ENCODE measurements at places on chromosomes 4 and X.
A peak's percentile ranks its signal among the peaks of the same experiment; 100 is the strongest.

GRCh38 chrX:78064152-78064551 is 39.9 kb upstream of the PGK1 start:
- DNase-seq = no peak

DNA sequence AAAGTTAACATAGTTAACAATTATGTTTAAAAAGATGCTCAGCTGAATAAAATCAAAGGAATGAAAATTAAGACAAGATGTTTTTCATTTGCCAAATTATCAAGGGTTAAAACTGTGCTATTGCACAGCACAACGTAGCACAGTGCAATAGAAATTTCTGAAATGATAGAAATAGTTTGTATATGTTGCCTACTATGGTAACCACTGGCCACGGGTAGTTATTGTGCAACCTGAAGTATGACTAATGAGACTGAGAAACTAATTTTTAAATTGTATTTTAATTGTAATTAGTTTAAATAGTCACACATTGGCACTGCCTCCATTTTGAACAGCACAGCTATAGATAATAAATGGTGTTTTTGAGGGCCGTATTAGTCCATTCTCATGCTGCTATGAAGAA is 343.1 kb upstream of the FAM241A start:
- DNase-seq = no peak

DNA sequence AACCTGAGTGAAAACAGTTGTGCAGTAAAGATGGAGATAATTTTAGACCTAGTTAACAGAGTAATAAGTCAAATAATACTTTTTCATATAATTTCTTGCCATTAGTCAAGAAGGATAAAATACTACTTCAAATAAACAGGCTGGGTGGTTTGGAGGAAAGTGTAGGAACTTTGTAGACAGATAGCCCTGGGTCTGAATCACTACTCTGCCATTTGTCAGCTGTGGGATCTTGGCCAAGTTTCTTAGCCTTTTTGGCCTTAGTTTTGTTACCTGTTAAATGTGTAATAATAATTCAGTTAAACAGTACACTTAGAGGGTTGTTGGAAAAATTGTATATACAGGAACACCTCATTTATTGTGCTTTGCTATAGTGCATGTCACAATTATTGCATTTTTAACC is 163.7 kb downstream of the NPNT start:
- DNase-seq = no peak

DNA sequence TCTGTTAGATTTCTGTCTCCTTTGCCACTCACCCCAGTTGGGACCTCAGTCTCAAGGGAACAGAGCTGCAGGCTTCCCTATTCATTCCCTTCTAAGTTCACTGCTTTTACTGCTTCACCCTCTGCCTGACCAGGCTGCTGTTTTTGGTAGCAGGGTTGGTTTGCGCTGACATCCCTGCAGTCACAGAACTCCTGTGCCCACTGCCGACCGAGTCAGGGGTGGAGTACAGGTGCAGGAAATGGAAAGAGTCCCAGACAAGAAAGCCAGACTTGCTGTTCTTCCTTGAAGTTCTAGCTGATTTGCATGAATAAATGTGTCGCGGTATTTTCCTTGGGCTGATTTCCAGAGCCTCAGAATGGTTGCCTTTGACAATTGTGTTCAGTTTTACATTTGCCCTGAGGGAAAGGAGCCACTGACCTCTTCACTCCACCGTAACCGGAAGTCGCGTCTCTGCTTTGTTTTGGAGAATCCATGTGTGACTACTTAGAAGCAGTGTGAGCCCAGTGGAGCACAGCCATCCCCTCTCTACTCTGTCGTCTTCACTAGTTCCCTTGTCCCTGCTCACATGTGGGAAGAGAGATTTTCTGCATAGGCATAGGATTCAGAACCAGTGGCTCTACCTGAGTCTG is 84.8 kb downstream of the TNIP2 start:
- no peak for DNase-seq

DNA sequence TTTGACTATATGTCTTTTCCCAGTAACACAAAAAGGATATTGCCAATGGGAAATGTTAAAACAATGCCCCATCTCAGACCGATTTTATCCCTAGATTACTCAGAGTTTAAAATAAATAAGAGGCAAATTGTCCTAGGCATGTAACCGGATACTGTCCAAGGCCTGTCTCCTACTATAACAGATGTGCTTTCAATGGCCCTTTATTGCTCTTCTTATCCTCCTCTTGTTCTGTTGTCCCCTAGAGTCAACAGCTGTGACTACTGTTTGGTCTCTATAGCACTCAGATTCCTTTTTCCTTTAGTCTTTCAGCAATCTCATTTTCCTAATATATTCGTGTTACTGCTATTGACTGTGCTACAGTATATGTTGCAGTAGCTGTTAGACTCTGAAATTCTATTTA is 66.8 kb upstream of the PLS3 start:
- no peak for DNase-seq

- no peak for DNase-seq
These were observed 75.4 kb upstream of the PACRGL start for GRCh38 chr4:20624793-20625374.

DNA sequence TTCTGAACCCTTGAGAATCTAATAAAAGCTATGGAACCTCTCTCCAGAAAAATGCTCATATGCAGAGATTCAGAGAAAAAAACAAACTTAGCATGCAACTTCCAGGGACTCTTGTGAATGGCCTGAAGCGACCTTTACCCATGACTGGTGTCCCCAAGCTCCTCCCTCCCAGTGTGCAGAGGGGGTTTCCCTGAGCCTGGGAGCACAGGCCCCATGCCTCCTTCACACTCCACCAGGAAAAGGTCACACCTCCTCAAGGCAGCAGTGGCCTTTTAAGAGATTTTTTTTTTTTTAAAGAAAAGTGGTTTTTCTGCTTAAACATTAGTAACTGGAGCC is 13.3 kb upstream of the UBA6 start:
- peak; percentile 27 for DNase-seq

DNA sequence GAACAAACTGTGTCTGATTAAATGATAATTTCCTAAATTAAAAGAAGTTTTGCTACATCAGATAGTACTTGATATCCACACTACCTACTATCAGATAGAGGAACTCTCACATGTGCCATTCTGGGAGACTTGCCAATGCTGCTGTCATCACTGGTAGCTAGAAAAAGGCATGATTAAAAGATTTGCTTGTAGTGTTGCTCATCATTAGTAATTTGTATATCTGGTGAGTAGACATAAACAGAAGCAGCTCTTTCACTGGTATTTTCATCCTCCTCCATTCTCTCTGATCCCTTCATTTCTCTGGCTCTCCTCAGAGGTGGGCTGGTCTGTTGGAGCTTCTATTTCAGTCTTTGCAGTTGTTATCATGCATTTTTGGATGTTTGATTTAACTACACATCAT is 56.0 kb downstream of the SPRY1 start:
- no peak for DNase-seq

DNA sequence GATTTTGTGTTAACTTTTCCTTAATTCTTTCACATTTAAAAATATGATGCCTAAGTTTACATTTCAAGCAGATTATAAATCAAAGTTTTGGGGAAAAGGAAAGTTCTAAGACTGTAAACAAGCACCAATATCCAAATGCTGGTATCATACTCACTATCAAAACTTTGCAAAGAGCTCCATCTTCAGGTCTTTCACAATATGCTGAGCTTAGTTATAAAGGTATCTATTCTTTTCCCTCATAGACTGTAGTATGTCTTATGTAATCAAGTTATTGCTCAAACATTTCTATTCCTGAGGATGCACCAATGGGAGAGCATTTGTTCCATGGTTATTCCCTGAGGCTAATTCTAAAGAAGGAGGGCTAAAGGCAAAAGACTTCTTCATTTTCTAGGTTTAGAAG is 207.9 kb upstream of the FAM241A start:
- no peak for DNase-seq

DNA sequence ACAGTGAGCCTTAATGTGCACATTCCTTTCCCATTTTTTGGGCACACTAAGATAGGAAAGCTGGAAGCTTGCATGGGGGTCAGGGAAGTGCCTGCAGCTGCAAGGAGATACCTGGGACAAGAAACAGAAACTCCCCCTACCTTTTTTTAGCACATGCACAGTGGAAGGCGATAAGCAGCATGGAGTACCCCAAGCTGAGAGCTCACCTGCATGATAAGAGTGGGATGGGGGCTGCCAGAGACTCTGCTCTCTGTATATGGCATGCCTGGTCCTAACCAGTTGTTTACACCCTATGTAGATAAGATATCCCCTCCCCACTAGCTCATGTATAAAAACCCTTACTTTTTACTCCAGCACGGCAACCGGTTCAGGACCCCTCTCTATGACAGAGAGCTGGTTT is 135.9 kb downstream of the TENT5D start:
- no peak for DNase-seq

GRCh38 chrX:43552703-43553102 is 103.4 kb upstream of the MAOA start:
- no peak for DNase-seq

DNA sequence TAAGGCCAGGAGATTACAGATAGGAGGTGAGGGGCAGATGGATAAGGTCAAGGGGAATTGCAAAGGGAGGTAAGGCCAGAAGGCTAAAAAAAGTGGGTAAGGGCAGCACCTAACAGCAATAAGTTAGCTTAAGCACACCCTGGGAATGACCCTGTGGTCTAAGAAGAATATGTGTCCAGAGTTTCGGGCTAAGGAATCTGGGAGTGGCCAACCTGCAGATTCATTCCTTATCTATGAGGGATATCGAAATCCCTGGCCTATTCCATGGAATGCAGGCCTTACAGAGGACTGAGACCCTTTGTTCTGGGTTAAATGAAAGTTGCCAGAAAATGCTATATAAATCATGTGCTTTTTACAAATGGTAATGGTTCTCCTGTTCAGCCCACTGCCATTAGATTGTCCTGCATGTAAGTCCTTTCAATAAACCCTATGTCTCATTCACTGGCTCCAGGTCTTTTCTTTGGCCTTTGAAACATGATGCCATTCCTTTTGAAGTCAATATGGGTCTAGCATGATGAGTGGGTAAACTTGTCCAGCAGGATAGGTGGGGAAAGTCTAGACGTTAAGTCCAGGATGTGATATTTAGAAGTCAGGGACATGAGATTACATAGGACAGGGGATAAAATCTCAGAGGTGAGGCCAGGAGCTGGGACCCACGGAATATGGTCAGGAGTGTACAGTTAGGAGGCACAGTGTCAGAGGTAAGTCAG is 226.2 kb downstream of the TACR3 start:
- no peak for DNase-seq

DNA sequence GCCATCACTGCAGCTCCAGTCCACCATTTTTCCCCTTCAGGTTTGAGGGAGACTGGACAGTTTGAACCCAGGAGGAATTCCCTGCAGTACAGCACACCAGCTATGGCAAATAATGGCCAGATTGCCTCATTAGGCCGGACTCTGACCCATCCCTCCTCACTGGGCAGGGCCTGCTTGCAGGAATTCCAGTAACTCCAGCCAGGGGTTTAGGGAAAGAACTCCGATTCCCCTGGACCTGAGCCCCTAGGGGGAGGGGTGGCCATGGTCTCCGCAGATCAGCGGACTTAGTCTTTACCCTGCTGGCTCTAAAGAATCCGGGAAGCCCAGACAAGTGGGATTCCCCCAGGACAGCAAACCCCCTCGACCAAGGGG is 342.8 kb downstream of the DMD start:
- DNase-seq = no peak

DNA sequence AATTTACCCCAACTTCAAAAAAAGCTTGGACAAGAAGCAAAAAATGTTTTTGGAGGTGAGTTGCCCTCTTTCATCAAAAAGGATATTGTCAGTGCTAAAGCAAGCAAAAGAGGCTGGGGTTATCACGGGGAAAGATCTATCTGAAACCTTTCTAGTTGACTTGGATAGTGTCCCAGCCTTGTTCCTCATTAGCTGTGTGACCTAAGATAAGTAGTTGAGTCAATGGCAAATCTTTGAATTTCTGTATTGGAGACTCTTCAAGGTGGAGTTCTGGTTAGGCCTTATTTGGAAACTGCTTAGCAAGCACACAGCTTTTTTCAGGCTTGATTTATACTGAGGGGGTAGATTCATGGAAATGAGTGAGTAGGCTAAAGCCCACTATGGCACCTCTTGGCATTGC is 271.6 kb downstream of the GRIA3 start:
- no peak for DNase-seq

- no peak for DNase-seq
These were observed 687.2 kb downstream of the FAM133A start for GRCh38 chrX:94361241-94361640.

GRCh38 chr4:63296773-63297172 is 1112.5 kb downstream of the TECRL start:
- DNase-seq = no peak

- DNase-seq = no peak
These were observed 33.9 kb downstream of the CLCN5 start for GRCh38 chrX:49956313-49956712.

DNA sequence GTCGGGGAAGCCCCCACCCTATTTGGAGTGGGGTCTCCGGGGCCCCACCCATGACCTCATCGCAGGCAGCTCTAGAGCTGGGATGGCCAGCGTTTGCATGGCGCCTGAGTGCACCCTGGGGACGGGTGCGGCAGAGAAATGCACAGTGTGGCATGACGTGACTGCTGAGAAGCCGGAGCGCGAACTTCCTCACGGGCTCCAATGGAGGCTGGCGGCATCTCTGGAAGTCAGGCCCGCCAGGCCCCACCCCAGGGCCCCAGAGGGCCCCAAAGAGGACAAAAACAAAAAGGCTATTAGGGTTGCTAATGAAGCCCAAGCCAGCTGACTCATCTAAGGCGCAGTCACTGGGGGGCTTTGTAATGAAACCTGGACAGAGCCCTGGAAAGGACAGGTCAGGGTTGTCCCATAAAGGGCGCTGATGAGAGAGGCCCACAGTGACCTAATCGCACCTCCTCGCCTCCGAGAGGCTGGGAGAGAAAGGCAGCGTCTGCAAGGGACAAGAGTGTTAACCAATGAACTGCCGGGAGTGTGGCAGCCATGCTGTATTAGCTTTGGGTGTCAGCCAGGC is 86.0 kb upstream of the C1QTNF7 start:
- no peak for DNase-seq

DNA sequence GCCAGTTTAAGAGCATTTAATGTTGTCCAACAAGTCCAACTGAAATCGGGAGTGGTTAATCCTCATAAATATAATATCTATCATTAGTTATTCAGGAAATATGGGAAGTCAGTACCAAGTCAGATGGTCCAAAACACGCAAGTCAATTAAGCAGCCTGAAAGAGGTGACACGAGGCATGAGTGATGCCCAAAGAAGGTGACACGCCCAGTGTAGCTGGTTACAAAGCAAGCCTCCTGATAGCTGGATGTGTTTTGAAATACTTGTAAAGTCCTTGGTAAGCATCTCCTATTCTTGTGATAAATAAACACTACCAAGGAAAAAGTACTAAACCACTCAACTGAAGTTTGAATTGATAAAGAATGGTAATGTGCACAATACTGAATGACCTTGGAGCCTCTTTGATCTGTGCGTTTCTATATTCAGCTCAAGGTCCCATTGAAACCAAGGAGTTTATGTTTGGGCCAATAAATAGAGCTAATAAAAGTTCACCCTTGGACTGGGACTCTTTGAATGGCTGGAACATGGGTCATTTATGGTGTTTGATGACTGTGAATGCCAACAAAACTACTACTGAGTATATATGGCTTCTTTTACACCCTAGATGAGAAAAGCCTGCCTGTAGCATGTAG is 93.2 kb upstream of the KLF3 start:
- no peak for DNase-seq

GRCh38 chr4:72084587-72085011 is 52.8 kb downstream of the NPFFR2 start:
- DNase-seq = no peak

- DNase-seq = no peak
These were observed 249.7 kb downstream of the EVC2 start for GRCh38 chr4:5458676-5459075.

- DNase-seq = no peak
These were observed 267.5 kb upstream of the AGTR2 start for GRCh38 chrX:115902995-115903394.
